Naive thymus-derived CD4-positive, alpha-beta T cell (primary cell): ENCODE measurements at places on chromosomes 3 and 15. TPM values are rescaled to one million over a fixed set of nuclear protein-coding genes. Genes with fewer than 3 reads are reported as not detected.

The EEFSEC gene
- polyA plus RNA-seq = 31.4 TPM

The MUSTN1 gene
- not detected for polyA plus RNA-seq

The GOLGA6A gene
- not detected for polyA plus RNA-seq

The SLC6A20 gene
- not detected for polyA plus RNA-seq

The PLCB2 gene
- 19.8 TPM for polyA plus RNA-seq

The CLDN18 gene
- polyA plus RNA-seq = not detected

The CACNA2D3 gene
- polyA plus RNA-seq = not detected

The FANCD2OS gene
- polyA plus RNA-seq = not detected

The LEKR1 gene
- 0.33 TPM for polyA plus RNA-seq

The SLC28A1 gene
- polyA plus RNA-seq = not detected

The GPR62 gene
- not detected for polyA plus RNA-seq

The TIMP4 gene
- polyA plus RNA-seq = 0.53 TPM

The CDAN1 gene
- polyA plus RNA-seq = 4.1 TPM

The TMEM212 gene
- polyA plus RNA-seq = not detected
